ENCODE measurements at places on chromosomes 6 and 20. TPM values are rescaled to one million over a fixed set of nuclear protein-coding genes. Genes with fewer than 3 reads are reported as not detected.
A peak's percentile ranks its signal among the peaks of the same experiment; 100 is the strongest.

OLIG3 gene
- 0.45 TPM for total RNA-seq

DNA sequence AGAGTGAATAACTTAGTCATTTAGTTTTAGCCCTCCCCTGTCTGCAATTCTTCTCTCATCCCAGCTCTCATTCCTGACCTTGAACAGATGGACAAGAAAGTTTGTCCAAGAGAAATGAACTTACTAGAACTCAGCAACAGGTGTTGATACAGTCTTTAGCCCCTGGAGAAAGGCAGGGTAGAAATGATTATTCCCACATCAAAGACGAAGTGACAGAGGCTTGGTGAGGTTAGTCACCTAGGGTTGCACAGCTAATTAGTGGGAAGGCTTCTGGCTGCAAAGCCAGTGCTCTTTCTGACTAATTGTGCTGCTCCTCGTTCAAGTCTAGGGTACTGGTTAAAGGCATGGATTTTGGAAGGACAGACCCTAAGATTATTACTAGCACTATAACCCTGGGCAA is 4.5 kb downstream of the ZDHHC14 start:
- no peak overlapping the region for H3K4me3 ChIP-seq
- H3K4me1 ChIP-seq = peaks cover 23% of the 10 kb centered on the region
- H3K27ac ChIP-seq = no peak overlapping the region
- no peak for DNase-seq
- peaks cover 3% of the 10 kb centered on the region for H3K27me3 ChIP-seq

DNA sequence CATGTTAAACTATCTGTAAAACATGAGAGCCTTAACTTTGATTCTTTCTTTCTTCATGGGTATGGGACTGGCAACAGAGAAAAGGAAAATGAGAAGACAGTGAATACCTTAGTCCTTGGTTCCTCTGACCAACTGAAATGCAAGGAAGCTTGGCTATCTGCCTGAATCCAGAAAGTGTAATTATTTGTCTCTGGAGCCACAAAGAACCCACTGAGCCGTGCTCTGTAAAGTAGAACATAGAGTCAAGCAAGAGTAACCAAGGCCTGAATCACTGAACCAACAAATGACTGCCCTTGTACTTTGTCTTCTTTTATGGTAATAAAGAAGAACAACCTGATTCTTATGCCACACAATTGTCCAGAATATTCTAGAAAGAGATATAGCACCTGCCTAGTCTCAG is 27.6 kb downstream of the PKHD1 start:
- no peak overlapping the region for H3K27ac ChIP-seq
- no peaks in the 10 kb centered on the region for H3K36me3 ChIP-seq
- H3K27me3 ChIP-seq = peaks cover 18% of the 10 kb centered on the region
- no peak for DNase-seq
- H3K4me3 ChIP-seq = no peak overlapping the region

SCRT2 gene
- not detected for total RNA-seq

GOPC gene
- 23.9 TPM for total RNA-seq

LATS1 gene
- 31.0 TPM for total RNA-seq

VGLL2 gene
- total RNA-seq = not detected

DNA sequence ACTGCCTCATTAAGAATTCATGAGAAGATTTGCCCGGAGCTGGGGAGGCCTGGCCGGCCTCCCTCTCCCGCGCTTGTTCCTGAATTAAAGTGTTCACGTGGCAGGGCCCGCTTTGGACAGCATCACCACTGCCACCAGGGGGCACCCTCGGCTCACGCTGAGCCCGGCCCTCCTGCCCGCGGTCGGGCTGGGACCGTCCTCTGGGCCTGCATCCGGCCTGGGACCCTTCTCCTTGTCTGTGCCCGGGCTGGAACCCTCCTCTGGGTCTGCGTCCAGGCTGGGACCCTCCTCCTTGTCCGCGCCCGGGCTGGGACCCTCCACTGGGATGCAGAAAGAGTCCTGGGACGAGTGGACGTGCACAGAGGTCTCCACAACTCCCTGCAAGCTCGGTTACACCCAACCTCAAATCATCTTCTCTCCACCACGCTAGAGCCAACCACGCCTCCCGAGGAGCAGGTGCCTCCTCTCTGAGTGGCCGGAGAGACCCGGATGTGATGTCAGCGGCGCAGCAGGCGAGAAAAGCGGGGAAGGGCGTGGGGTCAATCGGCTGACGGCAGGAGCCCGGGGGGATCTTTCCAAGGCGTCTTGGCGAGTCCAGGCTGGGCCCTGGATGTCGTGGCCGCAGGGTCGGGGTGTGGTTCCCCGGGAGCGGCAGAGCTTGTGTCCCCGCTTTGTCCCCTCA is 50.9 kb upstream of the DACT2 start:
- no peak overlapping the region for H3K4me3 ChIP-seq
- DNase-seq = peak; percentile 60
- H3K27ac ChIP-seq = no peak overlapping the region
- H3K27me3 ChIP-seq = peaks cover 5% of the 10 kb centered on the region
- peaks cover 5% of the 10 kb centered on the region for H3K4me1 ChIP-seq

DNA sequence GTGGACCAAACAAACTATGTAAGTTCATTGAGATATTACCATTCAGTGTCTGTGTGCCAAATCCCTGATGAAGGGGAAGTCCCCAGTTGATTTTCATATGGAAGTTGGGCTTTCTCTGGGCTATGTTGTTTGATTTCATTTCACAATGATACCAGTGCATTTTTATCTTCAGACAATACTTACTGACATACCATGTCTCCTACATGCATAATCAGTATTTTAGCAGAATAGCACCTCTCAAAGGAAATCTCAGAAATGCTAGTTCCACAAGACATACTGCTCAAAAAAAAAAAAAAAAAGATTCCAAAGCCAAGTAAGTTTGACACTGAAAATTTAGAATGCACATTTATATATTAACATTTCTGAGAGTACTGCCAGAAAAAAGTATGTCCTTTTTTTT is 168.8 kb upstream of the RNF217 start:
- DNase-seq = no peak
- H3K27ac ChIP-seq = no peak overlapping the region
- H3K4me1 ChIP-seq = no peaks in the 10 kb centered on the region
- H3K36me3 ChIP-seq = no peaks in the 10 kb centered on the region
- no peak overlapping the region for H3K4me3 ChIP-seq

HINT3 gene
- 11.7 TPM for total RNA-seq

- no peak overlapping the region for H3K27ac ChIP-seq
- no peaks in the 10 kb centered on the region for H3K4me1 ChIP-seq
- H3K36me3 ChIP-seq = no peaks in the 10 kb centered on the region
- H3K4me3 ChIP-seq = no peak overlapping the region
These were observed 239.6 kb downstream of the ANKRD60 start for GRCh38 chr20:57988828-57989227.

GRCh38 chr6:39508515-39508914 is 186.0 kb upstream of the KCNK16 start:
- no peaks in the 10 kb centered on the region for H3K27me3 ChIP-seq
- H3K4me1 ChIP-seq = no peaks in the 10 kb centered on the region
- no peak overlapping the region for H3K27ac ChIP-seq
- no peak overlapping the region for H3K4me3 ChIP-seq
- DNase-seq = no peak
- H3K36me3 ChIP-seq = no peaks in the 10 kb centered on the region

MEP1A gene
- not detected for total RNA-seq

LIN28B gene
- total RNA-seq = not detected

POU3F2 gene
- not detected for total RNA-seq

TMEM217 gene
- total RNA-seq = 2.1 TPM

OOEP gene
- 0.68 TPM for total RNA-seq

GRCh38 chr6:42313941-42314570 is 96.4 kb upstream of the MRPS10 start:
- H3K36me3 ChIP-seq = peaks cover 9% of the 10 kb centered on the region
- H3K27me3 ChIP-seq = no peaks in the 10 kb centered on the region
- no peak overlapping the region for H3K4me3 ChIP-seq
- no peak for DNase-seq

PRICKLE4 gene
- not detected for total RNA-seq

DNA sequence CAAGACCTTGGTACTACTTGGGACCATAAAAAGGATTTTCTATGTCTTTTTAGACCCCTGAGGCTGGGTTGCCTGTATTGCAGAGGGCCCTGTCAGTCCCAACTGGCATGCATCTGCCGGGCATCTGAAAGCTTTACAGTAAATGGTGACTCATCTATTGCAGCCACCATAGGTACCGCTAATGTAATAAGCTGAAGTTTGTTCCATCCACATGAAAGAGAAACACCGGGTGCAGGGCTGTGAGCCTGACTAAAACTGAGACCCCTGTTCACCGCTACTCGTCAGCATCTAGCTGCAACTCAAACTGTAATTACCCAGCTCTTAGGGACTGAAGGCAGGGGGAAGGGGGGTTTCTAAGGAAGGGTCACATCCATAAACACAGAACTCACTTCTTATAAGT is 49.5 kb downstream of the TRERF1 start:
- H3K27me3 ChIP-seq = no peaks in the 10 kb centered on the region
- peak overlapping the region; percentile 6 for H3K4me3 ChIP-seq
- H3K4me1 ChIP-seq = peaks cover 63% of the 10 kb centered on the region
- H3K27ac ChIP-seq = peak overlapping the region; percentile 58
- peak; percentile 68 for DNase-seq

RMND1 gene
- total RNA-seq = 22.6 TPM

MAN1A1 gene
- 21.6 TPM for total RNA-seq

DNA sequence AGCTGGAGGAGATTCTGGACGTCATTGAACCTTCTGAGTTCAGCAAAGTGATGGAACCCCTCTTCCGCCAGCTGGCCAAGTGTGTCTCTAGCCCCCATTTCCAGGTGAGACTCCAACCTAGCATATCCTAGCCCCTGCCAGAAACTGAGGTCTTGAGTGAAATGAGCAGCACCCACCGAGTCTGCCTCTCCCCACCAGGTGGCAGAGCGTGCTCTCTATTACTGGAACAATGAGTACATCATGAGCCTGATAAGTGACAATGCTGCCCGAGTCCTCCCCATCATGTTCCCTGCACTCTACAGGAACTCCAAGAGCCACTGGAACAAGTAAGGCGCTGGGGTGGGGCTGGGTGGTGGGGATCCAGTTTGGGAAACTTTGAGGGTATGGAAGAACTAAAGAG is 4.6 kb downstream of the MEA1 start:
- DNase-seq = peak; percentile 47
- peaks cover 32% of the 10 kb centered on the region for H3K4me1 ChIP-seq
- H3K36me3 ChIP-seq = peaks cover 68% of the 10 kb centered on the region
- no peaks in the 10 kb centered on the region for H3K27me3 ChIP-seq
- no peak overlapping the region for H3K4me3 ChIP-seq

- no peak overlapping the region for H3K27ac ChIP-seq
- no peak for DNase-seq
- no peak overlapping the region for H3K4me3 ChIP-seq
- H3K36me3 ChIP-seq = no peaks in the 10 kb centered on the region
These were observed 40.6 kb upstream of the RSPO3 start for GRCh38 chr6:127077886-127078285.

GATA5 gene
- not detected for total RNA-seq

DNA sequence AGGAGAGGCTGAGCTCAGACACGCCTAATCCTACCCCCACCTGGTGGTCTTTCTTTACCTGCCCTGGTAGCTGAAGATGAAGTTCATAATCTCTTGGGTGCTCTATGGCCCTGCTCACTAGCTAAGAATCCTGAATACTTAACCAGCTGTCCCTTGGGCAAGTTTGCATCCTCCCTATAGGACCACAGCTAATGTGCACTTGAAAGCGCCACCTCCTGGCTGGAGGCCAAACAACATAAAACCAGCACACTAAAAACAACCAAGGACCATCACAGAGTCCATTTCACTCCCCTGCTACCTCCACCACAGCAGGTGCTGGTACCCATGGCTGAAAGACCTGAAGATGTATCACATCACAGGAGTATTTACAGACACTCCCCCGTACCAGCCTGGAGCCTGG is 155.5 kb upstream of the SLC24A3 start:
- H3K4me1 ChIP-seq = no peaks in the 10 kb centered on the region
- no peak overlapping the region for H3K27ac ChIP-seq
- no peaks in the 10 kb centered on the region for H3K27me3 ChIP-seq
- no peaks in the 10 kb centered on the region for H3K36me3 ChIP-seq
- no peak overlapping the region for H3K4me3 ChIP-seq

GRCh38 chr20:59518881-59519706 is 85.2 kb upstream of the PHACTR3 start:
- peaks cover 45% of the 10 kb centered on the region for H3K27me3 ChIP-seq
- H3K36me3 ChIP-seq = no peaks in the 10 kb centered on the region
- peak; percentile 25 for DNase-seq
- no peak overlapping the region for H3K27ac ChIP-seq
- no peak overlapping the region for H3K4me3 ChIP-seq
- no peaks in the 10 kb centered on the region for H3K4me1 ChIP-seq

DNA sequence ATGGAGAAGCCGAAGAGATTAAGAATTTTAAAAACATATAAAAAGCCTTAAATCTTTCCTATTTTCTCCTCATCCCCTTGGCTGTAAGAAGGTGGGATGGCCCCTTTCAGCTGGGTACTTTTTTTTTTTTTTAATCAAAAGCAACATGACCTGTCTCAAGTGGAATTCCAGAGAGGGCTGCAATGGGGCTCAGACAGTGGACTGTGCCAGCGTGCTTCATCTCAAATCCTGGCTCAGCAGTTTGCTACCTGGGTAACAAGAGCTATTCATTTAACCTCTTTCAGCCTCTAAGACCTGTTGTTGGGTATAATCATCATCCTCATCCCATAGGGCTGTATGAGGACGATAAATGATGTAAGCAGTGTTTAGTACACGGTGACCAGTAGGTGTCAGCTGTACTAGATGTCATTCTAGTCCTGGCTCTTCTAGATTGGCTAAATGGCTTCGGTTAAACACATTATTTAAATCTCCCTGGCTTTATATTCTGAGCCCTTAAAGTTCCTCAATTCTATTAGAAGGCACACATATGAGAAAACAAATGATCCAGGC is 6.9 kb upstream of the PPP1R3G start:
- DNase-seq = no peak
- no peak overlapping the region for H3K27ac ChIP-seq
- peaks cover 39% of the 10 kb centered on the region for H3K27me3 ChIP-seq
- H3K4me1 ChIP-seq = no peaks in the 10 kb centered on the region
- no peaks in the 10 kb centered on the region for H3K36me3 ChIP-seq
- no peak overlapping the region for H3K4me3 ChIP-seq

DNA sequence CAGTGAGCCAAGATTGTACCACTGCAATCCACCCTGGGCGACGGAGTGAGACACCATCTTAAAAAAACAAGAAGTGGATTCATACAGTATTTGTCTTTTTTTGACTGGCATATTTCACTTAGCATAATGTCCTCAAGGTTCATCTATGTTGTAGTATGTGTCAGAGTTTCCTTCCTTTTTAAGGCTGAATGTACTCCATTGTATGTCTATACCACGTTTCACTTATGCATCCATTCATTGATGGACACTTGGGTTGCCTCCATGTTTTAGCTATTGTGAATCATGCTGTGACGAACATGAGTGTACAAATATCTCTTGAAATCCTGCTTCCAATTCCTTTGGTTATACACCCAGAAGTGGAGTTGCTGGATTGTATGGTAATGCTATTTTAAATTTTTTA is 28.9 kb upstream of the FAM83D start:
- no peak overlapping the region for H3K4me3 ChIP-seq
- peaks cover 51% of the 10 kb centered on the region for H3K36me3 ChIP-seq
- H3K27me3 ChIP-seq = no peaks in the 10 kb centered on the region
- peaks cover 34% of the 10 kb centered on the region for H3K4me1 ChIP-seq
- no peak overlapping the region for H3K27ac ChIP-seq

ARMH2 gene
- 1.2 TPM for total RNA-seq

Measured in activated CD4-positive, alpha-beta memory T cell treated with anti-CD3 and anti-CD28 coated beads, Interleukin-2, amount 10 ng/mL, durations not matched to agents 7 days and 5 days (primary cell).